ENCODE measurements at places on chromosomes 16 and 17.

DNA sequence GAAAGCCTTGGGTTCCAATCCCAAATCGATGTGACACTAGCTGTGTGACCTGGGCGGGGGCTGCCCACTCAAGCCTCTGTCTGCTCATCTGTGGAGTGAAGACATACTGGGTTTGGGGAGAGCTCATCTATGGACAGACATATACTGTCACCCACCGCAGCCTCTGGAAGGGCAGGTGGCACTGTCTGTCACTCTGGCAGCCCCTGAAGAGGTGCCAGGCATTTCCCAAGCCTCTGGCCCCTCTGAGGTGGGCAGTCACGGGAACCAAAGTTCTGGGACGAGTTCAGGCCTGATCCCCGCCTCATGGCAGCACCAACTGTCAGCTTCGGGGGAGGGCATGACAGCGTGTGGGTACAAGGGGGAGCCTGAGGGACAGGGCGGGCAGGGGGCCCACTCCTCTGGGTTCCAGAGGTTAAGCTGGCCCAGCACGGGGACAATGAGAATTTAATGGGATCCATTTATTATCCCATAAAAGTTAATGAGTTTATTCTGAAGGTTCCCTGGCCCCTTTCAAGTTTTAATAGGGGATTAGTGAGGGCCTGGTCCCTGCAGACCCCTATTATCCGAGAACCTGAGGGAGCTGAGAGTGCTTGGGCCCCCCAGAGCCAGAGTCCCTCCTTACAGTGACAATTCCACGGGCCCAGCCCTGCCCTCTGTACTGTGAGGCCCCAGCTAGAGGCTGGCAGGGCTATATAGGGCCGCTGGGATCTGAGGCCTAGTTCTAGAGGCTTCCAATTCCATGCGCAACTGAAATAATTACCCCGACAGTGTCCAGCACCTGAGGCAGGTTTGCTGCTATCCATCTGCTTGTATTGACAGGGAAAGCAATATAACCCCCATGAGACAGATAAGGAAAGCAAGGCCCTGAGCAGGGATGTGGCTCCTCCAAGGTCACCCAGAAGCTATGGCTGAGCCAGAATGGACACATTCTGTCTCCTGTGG lies 18.8 kb downstream of the SEZ6 start:
- DNase-seq = no peak

DNA sequence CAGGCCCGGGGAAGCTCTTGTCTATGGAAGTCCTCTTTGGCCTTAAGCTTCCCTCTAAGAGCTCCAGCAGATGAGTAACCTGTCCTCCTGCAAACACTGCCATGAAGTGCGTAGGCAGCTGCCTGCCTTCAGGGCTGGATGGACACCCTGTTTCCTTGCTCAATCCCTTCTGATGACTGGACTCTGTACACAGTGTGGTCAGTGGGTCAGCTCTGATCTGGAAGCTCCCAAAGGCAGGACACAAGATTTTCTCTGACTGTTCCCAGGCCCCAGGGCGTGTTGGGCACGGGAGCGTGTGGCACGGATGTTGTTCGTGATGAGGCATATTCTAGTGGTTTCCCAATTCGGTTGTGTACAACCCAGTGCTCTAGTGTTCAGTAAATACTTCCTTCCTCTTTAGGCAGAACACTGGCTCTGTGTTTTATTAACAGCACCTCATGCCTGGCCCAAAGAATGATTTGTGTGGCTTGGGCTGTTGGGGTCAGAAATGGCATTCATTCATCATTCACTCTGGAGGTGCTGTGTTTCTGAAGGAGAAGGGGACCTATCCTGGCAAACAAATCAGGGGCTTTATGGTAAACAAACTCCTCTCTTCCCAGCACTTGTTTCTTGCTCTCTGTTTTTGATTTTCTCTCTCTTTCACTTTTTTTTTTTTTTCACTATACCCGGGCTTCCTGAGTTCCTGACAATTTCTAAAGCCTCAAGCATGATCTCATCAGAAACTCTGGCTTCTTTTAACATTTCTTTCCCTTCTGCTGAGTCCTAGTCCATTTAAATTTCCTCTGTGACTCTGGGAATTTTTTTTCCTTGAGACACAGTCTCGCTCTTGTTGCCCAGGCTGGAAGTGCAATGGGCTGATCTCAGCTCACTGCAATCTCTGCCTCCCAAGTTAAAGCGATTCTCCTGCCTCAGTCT lies 12.0 kb upstream of the RNF157 start:
- no peak for DNase-seq

DNA sequence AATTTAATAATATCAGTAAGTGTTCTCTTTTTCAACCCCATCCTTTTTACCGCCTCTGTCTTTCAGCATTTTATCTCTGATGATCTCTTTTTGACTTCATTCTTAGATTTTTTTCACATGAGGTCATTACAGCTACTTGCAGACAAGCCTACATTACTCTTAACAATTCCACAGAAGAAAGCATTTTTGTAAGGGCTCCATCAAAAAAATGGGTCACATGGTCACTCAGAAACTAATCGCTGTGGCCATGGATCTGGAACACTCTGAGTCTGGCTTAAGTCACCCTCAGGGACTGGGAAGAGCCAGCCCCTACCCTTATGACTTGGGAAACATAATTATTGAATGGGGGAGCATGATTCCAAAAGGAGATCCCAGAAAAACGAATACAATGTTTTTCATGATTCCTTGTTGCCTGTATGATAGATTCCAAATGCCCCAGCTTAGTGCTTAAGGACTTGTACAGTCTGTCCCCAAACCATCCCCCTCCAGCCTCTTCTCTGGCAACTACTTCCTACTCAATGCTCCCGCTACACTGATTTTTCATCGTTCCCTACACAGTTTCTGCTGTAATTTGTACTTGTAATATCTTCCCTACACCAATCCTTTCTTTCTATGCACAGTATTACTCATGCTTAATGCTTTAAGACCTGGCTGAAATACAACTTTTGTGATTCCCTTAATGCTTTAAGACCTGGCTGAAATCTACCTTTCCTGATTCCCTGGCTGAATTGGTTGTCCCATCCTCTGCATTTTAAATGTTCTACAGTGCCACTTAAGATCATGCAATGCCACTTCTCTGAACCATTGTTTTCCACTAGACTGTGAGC lies 457.8 kb downstream of the HS3ST4 start:
- no peak for DNase-seq

GRCh38 chr17:4785311-4786105 lies 656 bp downstream of the VMO1 start:
- no peak for DNase-seq

- DNase-seq = no peak
Measured at GRCh38 chr17:29838961-29839360, 91.1 kb downstream of the SSH2 start.

- no peak for DNase-seq
Measured at GRCh38 chr17:21687136-21687953, 5.0 kb upstream of the KCNJ18 start.

- no peak for DNase-seq
Measured at GRCh38 chr17:77778636-77779489, 179.6 kb upstream of the TNRC6C start.

DNA sequence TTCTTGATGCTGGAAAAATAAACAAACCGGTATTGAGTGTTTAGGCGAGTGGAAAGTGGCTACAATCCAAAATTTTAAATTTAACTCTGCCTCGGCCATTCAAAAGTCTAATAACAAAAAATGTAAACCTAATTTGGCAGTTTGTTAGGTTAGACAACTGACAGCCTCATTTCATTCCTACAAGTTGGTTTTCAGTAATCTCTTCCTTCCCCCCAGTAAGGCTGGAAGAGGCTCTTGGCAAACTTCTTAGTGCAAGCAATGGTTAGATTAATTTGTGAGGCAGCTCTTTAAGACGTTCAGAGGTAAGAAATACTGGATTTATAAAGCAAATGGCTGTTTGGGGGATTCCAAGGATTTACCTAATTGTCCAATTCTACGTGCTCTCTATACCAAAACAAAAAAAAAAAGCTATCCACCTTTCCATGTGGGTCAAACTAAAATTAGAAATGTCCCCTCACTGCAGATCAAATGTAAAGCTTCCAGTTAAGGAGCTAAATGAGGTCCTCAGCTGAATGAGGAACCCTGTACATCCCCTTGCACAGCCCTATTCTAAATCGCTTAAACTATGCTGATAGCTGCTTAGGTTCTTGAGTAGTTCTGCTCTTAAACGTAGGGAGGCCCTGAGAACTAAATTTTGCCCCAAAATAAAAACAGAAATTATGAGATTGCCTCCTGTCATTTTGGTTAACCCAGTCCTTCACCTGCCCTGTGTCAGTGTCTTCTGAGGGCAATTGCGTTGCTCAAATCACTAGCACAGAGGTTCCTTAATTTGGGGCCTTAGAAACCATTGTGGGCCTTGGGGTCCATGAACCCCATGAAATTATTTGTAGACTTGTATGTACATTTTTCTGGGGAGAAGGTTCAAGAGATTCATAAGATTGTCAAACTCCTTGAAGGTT lies 2.9 kb downstream of the HEXIM1 start:
- DNase-seq = no peak

DNA sequence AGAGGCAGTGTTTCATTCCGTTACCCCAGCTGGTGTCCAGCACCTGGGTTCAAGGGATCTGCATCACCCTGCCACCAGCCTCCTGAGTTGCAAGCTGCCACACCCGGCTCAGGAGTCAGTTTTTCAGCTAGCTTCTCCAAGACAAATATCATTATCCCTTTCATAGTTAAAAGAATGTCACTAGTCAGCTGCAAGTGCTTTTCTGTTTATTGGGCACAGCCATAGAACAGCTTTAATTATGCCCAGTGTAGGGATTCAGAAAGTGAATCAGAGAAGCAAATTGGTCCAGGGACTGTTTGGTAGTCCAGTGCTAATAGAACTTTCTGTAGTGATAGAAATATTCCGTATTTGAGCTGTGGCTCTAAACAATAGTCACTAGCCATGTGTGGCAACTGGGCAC lies 2.9 kb upstream of the AOC3 start:
- DNase-seq = no peak

DNA sequence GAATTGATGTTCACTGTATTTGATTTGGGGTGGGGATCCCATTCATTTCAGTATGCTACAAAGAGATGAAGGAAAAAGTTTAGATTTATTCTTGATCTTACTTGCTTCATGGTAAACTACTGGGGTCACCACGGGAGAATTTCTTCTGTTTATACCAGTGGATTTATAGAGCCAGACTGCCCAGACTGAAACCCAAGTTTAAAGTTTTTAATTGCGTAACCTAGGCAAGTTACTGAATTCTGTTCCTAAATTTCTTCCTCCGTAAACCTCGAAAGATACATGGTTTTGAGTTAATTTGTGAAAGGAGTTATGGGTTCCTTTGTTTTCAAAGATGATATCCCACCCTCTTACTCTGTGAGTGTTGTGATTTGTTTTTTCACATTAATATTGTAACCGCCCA lies 26.4 kb downstream of the PIGL start:
- DNase-seq = no peak

DNA sequence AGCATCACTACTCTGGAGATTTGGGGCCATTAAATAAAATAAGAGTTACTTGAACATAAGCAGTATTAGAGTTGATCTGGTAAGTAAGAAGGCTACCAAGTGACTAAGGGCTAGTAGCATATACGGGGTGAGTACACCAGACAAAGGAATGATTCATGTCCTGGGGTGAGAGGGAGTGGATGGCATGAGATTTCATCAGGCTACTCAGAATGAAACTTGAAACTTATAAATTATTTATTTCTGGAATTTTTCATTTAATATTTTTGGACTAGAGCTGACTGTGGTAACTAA lies 2.3 kb downstream of the SLFN5 start:
- DNase-seq = no peak

- peak; percentile 72 for DNase-seq
Measured at GRCh38 chr17:1275962-1276736, 3.3 kb upstream of the TRARG1 start.

GRCh38 chr17:31308372-31309334 lies 5.2 kb downstream of the EVI2B start:
- DNase-seq = no peak

GRCh38 chr16:87060034-87060986 lies 256.9 kb downstream of the C16orf95 start:
- DNase-seq = no peak

GRCh38 chr17:28563475-28563874 lies 7.8 kb downstream of the PIGS start:
- DNase-seq = no peak

- DNase-seq = no peak
Measured at GRCh38 chr16:27703121-27703520, 153.2 kb downstream of the KATNIP start.

DNA sequence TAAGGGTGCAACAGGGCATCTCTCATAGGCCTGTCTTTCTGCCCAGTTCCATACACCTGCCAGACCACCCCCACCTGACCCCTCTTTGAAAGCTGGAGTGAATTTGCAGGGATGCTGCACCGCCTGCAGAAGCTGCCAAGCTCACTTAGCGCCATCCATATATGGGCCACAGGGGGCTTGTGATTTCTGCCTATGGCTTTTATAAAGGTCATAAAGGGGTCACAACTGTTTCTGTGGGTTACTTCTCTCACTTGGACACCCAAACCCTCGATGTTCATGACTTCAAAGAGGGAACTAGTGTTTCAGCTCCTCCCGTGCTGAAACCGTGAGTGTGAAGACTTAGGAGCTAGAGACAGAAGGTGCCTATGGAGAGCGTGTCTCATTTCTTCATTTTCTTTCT lies 23.9 kb upstream of the MEAK7 start:
- no peak for DNase-seq

- no peak for DNase-seq
Measured at GRCh38 chr17:46063241-46063640, 64.2 kb downstream of the STH start.

DNA sequence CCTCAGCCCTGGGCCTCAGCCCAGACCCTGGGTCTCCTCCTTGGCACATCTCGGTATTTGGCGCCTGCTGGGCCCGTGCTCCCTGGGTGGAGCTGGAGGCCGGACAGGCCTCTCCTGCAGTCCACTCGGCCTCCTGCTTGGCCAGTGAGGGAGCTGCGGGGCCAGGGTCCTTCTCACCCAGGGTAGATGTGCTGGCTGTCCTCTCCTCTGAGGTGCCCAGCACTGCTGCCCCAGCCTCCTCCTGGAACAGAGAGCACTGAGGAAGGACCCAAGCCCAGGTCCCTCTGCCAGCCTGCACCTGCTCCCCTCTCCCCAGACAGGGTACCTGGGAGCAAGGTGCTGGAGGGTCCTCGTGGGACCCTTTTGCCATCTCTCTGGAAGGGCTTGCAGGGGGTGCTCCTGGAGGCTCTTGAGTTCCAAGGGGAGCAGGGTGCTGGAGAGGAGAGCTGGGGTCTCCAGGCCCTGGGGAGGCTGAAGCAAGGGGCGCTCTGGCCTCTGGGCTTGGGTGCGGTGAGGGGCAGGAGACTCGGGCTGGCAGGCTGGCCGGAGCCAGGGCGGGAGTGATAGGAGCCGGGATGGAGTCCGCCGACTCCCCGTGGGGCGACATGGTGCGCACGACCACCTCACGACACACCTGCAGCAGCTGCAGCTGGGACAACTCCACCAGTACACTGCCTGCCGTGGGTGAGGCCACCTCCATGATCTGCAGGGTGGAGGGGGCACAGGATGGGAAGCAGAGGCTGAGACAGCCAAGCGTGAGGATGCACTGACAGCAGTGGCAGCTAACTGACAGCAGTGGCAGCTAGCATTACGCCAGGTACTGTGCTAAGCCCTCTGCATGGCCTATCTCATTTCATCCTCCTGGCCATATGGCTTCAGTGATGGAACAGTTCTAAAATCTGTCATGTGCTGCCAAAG lies 17.8 kb downstream of the TSPOAP1 start:
- DNase-seq = no peak

All from effector memory CD8-positive, alpha-beta T cell (primary cell).